Ovary (tissue), 10 donors: ENCODE measurements at places on chromosomes 13 and 19. TPM values are rescaled to one million over a fixed set of nuclear protein-coding genes. Genes with fewer than 3 reads are reported as not detected.

- no peak for DNase-seq
Observed at GRCh38 chr19:810883-811489, 10.8 kb downstream of the PLPPR3 start.

- no peaks in the 10 kb centered on the region for H3K27me3 ChIP-seq
- no peak overlapping the region for H3K27ac ChIP-seq
- no peaks in the 10 kb centered on the region for H3K4me1 ChIP-seq
Observed at GRCh38 chr19:50977626-50978025, 6.1 kb downstream of the KLK7 start.

DNA sequence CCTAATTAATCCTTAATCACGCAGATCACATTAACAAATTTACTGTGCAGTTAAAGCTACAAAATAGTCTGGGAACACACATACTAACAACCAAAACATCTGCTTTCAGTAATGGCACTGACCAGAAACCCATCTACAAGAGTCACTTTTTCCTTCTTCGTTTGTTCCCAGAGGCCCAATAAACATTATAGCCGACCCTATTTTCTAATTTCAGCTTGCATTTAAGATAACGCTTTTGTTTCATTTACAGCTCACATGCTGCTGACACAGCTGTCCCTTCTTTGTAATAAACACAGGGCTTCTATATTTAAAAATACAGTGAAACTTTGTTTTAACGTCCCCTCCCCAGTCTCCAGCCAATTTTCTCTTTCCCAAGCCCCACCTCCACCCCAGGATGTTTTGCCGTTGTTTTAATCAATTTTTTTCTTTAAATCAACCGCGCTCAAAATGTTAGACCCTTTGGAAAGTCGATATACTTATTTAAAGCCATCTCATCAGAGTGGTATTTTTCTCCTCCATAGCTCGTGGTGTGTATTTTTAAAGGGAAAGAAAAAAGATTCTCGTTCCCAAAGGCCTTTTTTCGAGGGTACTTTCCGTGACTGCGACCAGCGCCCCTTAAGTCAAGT, 1.7 kb upstream of the WBP4 start:
- no peaks in the 10 kb centered on the region for H3K36me3 ChIP-seq
- H3K27ac ChIP-seq: peak overlapping the region; percentile 97
- DNase-seq: no peak

DNA sequence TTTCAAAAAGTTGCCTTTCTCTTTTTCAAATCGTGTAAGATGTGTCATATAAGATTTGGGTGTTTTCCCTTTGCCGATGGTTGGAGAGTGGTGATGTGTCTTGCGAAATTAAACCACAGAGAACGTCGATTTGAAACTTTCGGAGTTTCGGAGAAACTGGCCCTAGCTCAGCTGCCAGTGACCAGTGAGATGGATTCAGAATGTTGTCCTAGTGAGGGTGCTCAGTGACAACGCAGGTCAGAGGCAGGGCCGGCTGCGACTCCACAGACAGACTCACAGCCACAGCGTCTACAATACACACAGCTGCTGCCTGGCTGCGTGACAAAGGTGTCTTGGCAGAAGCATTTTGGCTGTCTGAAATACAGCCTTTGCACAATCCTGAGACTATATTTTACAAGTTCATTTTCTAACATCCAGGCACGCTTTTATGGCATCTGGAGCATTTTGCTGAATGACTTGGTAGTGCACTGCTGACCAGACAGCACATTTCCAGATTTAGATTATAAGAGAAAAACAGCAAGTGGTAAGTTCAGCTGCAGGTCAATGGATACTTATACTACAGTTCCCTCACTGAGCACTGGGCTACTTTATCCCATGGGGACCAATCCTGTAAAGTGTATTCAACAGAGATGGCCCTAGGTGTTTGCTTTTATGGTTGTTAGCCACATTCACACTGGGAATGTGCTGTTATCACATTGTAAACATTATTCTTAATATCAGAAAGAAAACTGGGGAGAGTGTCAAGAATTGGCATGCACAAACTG, 207.5 kb downstream of the KCNRG start:
- no peaks in the 10 kb centered on the region for H3K27me3 ChIP-seq
- DNase-seq: no peak
- H3K36me3 ChIP-seq: no peaks in the 10 kb centered on the region

CLDND2 gene
- total RNA-seq: not detected

DNA sequence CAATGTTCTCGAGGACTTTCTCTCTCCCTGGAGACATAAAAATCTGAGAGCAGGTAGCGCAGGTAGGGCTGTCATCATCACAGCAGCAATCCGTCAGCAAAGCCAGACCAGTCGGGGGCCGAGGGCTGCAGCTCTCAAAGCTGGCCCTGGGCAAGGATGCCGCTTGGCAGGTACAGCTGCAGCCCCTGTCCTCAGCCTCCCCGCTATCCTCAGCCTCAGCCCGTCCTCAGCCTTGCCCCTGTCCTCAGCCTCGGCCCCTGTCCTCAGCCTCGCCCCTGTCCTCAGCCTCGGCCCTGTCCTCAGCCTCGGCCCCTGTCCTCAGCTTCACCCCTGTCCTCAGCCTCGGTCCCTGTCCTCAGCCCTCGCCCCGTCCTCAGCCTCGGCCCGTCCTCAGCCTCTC, 10.9 kb downstream of the C13orf46 start:
- H3K27ac ChIP-seq: no peak overlapping the region
- no peaks in the 10 kb centered on the region for H3K27me3 ChIP-seq
- DNase-seq: no peak
- no peaks in the 10 kb centered on the region for H3K36me3 ChIP-seq

KL gene
- 0.24 TPM for total RNA-seq

GRCh38 chr19:10699650-10700335, 1.4 kb upstream of the QTRT1 start:
- H3K4me1 ChIP-seq: peaks cover 15% of the 10 kb centered on the region
- no peak overlapping the region for H3K4me3 ChIP-seq
- H3K27me3 ChIP-seq: no peaks in the 10 kb centered on the region
- H3K36me3 ChIP-seq: no peaks in the 10 kb centered on the region
- H3K27ac ChIP-seq: no peak overlapping the region

KIR2DL3 gene
- not detected for total RNA-seq

GRCh38 chr19:39070888-39071287, 13.3 kb upstream of the ACP7 start:
- no peaks in the 10 kb centered on the region for H3K4me1 ChIP-seq
- H3K27ac ChIP-seq: no peak overlapping the region

SLITRK6 gene
- total RNA-seq: 0.23 TPM

FPR1 gene
- total RNA-seq: 18.2 TPM

DNA sequence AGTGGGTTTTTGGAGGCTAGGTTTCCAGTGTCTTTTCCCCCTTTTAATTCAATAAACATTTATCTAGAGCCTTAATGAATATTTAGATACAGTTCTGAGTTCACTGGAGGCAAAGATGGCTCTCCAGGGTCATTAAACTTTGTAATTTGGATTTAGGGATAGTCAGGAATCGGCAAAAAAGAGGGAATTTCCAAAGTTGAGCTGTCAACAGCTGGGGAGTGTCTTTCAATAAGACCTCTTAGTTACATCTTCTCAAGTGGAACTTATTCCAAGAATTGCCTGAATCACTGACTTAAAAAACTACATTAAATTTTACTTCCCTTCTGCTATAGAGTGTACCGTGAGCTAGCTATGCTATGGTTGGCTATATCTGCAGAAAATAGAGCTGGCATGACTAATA, 2.0 kb downstream of the LRCH1 start:
- no peak for DNase-seq
- H3K4me1 ChIP-seq: peaks cover 1% of the 10 kb centered on the region
- peak overlapping the region; percentile 65 for H3K4me3 ChIP-seq
- H3K36me3 ChIP-seq: no peaks in the 10 kb centered on the region
- peak overlapping the region; percentile 79 for H3K27ac ChIP-seq

- no peak overlapping the region for H3K27ac ChIP-seq
- no peak overlapping the region for H3K4me3 ChIP-seq
- no peaks in the 10 kb centered on the region for H3K27me3 ChIP-seq
- H3K4me1 ChIP-seq: no peaks in the 10 kb centered on the region
- no peaks in the 10 kb centered on the region for H3K36me3 ChIP-seq
- DNase-seq: no peak
Observed at GRCh38 chr13:70407486-70407885, 299.2 kb upstream of the KLHL1 start.

CGB3 gene
- total RNA-seq: not detected

UGGT2 gene
- total RNA-seq: 52.6 TPM

SHFL gene
- 38.7 TPM for total RNA-seq

- no peak overlapping the region for H3K27ac ChIP-seq
- no peaks in the 10 kb centered on the region for H3K36me3 ChIP-seq
- no peaks in the 10 kb centered on the region for H3K27me3 ChIP-seq
- H3K4me3 ChIP-seq: no peak overlapping the region
Observed at GRCh38 chr13:33296793-33297425, 11.4 kb upstream of the STARD13 start.

GRCh38 chr19:50447750-50448149, 15.1 kb downstream of the MYBPC2 start:
- H3K36me3 ChIP-seq: no peaks in the 10 kb centered on the region
- H3K4me1 ChIP-seq: no peaks in the 10 kb centered on the region
- H3K27ac ChIP-seq: no peak overlapping the region
- DNase-seq: no peak
- no peak overlapping the region for H3K4me3 ChIP-seq

DNA sequence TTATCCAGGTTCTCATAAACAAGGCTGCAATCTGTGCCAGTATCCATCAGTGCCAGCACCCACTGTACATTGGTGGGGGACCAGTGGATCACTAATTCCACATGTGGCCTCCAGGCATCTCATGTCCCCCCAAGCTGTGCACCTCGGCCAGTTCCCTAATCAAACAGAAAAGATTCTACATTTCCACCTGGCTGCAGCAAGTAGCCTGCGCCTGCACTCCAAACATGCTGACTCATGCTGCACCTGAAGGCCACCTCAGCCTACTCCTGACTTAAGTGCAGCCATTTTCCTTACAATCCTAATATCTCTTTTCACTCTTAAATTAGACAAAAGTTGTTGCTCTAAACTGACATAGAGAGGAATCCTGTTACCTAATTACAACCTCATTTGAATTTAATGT, 729.4 kb upstream of the MIR17HG start:
- no peak overlapping the region for H3K27ac ChIP-seq
- no peaks in the 10 kb centered on the region for H3K4me1 ChIP-seq
- H3K36me3 ChIP-seq: no peaks in the 10 kb centered on the region
- no peaks in the 10 kb centered on the region for H3K27me3 ChIP-seq

ZNF835 gene
- 6.7 TPM for total RNA-seq

- H3K27me3 ChIP-seq: no peaks in the 10 kb centered on the region
- no peak overlapping the region for H3K27ac ChIP-seq
- H3K36me3 ChIP-seq: no peaks in the 10 kb centered on the region
- no peak overlapping the region for H3K4me3 ChIP-seq
Observed at GRCh38 chr13:106376401-106377112, 158.9 kb downstream of the EFNB2 start.

MISP gene
- 1.7 TPM for total RNA-seq

DNA sequence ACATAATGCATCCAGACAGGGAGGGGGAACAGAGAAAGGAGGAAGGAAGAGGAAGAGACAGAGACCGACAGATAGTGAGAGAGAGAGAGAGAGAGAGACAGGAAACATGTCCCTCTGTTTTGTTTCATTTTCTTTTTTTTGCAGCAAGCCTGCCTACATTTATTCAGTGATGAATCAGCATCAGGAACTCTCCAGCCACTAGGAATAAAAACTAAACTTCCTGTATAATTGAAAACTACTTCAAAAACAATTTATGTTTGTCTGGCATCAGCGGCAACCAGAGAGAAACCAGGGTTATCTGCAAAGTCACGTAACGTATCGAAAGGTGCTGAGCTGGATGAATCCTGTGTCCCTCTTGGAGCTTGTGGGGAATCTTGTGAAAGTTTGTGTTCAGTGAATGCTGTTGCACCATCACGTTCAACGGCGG, 148.6 kb upstream of the SOX21 start:
- no peaks in the 10 kb centered on the region for H3K36me3 ChIP-seq
- H3K27me3 ChIP-seq: no peaks in the 10 kb centered on the region
- H3K27ac ChIP-seq: no peak overlapping the region
- H3K4me3 ChIP-seq: peak overlapping the region; percentile 16
- no peak for DNase-seq
- peaks cover 11% of the 10 kb centered on the region for H3K4me1 ChIP-seq

CEACAM8 gene
- not detected for total RNA-seq

GRCh38 chr13:35164324-35164932, 222.4 kb downstream of the NBEA start:
- H3K4me3 ChIP-seq: no peak overlapping the region
- H3K36me3 ChIP-seq: no peaks in the 10 kb centered on the region
- no peak overlapping the region for H3K27ac ChIP-seq
- H3K4me1 ChIP-seq: no peaks in the 10 kb centered on the region

LSR gene
- 7.3 TPM for total RNA-seq

DNA sequence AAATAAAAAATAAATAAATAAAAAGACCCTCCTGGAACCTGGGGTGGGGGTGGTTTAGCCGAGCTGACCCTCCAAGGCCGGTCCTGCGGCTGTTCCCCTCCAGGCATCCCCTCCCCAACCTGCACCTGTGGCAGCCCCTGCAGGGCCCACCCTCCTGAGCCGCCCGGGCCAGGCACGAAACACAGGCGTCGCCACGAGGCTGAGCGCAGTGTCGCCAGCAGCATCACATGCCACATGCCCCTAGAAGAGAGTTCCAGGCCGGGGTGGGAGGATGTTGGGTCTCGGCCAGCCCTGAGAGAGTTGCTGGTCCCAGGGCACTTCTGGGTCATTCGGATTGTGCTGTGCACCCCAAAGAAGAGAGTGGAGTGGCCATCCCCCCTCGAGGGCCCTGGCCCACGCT, 82.0 kb downstream of the KDM4B start:
- peaks cover 14% of the 10 kb centered on the region for H3K4me1 ChIP-seq
- no peaks in the 10 kb centered on the region for H3K36me3 ChIP-seq
- H3K27me3 ChIP-seq: no peaks in the 10 kb centered on the region
- H3K27ac ChIP-seq: no peak overlapping the region
- H3K4me3 ChIP-seq: no peak overlapping the region

TINCR gene
- total RNA-seq: 3.4 TPM

GRCh38 chr19:11551603-11552235, 7.3 kb downstream of the ELOF1 start:
- H3K4me3 ChIP-seq: peak overlapping the region; percentile 29
- peak; percentile 60 for DNase-seq
- H3K27me3 ChIP-seq: no peaks in the 10 kb centered on the region
- H3K27ac ChIP-seq: peak overlapping the region; percentile 75
- H3K4me1 ChIP-seq: no peaks in the 10 kb centered on the region
- no peaks in the 10 kb centered on the region for H3K36me3 ChIP-seq

DNA sequence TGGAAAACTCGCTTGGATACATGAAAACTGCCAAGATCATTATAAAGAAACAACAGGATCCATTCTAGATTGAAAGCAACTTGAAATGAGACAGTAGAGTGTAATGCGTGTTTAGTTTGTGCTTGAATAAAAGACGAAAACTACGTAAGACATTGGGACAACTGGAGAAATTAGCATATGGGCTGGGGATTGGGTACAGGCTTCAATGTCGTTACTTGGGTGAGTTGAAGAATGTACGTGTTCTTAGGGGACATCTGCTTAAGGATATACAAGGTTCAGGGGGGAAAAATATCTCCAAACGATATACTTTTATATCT, 471 bp upstream of the ERVK3-1 start:
- H3K27me3 ChIP-seq: no peaks in the 10 kb centered on the region
- DNase-seq: no peak
- peak overlapping the region; percentile 56 for H3K27ac ChIP-seq

- no peak for DNase-seq
- H3K4me3 ChIP-seq: no peak overlapping the region
- H3K4me1 ChIP-seq: no peaks in the 10 kb centered on the region
- no peaks in the 10 kb centered on the region for H3K36me3 ChIP-seq
Observed at GRCh38 chr13:104253063-104253680, 1187.0 kb upstream of the SLC10A2 start.

SIGLEC8 gene
- total RNA-seq: not detected
